ENCODE measurements at places on chromosomes 6 and 20.

GRCh38 chr20:17172836-17173516 lies 53.9 kb upstream of the PCSK2 start:
- DNase-seq = no peak

GRCh38 chr6:137749696-137750211 lies 117.3 kb upstream of the TNFAIP3 start:
- DNase-seq = no peak

- no peak for DNase-seq
Measured at GRCh38 chr6:103062136-103062535, 1668.6 kb downstream of the GRIK2 start.

- DNase-seq = no peak
Measured at GRCh38 chr6:3661390-3661789, 90.1 kb downstream of the PXDC1 start.

DNA sequence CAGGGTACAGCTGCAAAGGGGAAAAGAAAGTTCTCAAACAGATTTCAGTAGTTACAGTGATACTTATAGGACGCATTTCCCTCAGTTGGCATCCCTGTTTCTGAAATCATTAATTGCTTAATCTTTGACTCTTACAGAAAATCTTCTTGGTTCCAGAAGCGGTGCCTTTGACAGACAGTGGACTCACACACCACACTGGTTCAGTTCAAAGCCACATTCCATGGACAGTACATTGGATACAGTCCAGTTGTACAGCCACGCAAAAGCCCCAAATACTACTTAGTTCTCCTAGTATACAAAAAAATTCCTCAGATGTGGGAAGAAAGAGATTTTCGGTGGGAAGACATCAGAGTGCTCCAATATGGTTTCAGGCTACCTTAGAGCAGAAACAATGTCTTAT lies 460.4 kb downstream of the PRKN start:
- DNase-seq = no peak

- DNase-seq = no peak
Measured at GRCh38 chr6:80437801-80438200, 331.3 kb downstream of the BCKDHB start.

- no peak for DNase-seq
Measured at GRCh38 chr6:122808121-122808885, 19.2 kb downstream of the SMPDL3A start.

DNA sequence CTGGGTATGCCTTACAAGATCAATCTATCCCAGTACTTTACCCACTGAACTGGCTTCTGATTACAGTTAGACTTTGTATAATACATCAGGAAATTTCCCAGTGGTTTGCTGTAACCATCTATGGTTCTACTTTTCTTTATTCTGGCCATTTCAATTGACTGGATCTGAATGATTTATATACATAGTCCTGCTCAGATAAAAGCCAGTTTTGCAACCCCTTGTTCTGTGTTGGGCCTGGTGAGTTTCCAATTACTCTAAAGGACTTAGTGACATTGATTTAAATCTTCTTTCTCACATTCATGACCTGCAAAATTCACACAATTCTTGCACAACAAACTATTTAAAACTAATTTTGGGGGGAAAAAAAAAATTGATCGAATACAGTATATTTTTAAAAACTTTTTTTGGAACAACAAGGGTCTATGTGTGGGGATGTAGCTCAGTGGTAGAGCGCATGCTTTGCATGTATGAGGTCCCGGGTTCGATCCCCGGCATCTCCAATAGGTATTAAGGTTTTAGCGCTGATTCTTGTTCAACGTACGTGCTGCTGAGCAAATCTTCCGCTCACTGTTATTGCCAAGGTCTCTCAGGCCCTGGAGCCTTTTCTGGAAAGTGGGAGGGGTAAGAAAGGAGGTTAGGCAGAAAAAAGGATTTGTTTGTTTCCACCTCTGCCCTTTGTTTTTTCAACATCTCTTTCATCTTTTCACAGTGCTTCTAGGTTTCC lies 117.5 kb downstream of the GPX5 start:
- DNase-seq = peak; percentile 90

DNA sequence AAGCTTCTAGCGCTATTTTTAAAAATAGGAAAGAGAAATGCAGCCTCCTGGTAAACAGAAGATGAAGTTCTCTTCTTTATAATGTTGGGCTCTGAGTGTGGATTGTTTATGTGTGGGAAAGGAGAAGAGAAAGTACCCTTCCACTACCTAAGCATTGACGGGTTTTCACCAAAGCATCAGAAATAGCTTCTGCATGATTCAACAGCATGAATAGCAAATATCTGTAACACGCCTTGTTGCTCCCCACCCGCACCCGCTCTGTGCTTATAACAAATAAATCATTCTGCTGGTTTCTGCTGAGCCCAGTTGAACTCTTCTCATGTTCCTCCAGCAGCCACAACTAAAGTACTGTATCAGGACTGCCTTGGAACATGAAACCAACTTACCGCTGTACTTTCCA lies 20.7 kb downstream of the TXLNB start:
- DNase-seq = no peak

DNA sequence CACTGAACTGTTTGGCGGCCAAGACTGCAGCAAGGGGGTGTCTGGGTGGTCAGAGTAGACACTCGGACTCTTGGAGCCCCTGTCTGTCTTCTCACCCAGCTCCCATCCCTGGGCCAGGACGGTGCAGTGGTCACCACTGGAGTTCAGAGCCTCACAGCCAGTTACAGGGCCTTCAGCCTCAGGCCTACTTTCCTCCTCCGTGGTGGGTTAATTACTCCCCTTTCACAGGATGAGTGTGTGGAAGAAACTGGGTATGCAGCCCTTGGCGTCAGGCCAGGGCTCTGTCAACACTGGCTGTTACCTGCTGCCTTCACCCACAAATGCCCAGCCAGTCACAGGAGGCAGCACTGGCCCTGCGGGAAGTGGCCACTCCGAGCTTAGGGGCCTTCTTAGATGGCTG lies 1.8 kb upstream of the YTHDF1 start:
- no peak for DNase-seq

- DNase-seq = no peak
Measured at GRCh38 chr6:154536255-154536654, 25.8 kb upstream of the CNKSR3 start.

DNA sequence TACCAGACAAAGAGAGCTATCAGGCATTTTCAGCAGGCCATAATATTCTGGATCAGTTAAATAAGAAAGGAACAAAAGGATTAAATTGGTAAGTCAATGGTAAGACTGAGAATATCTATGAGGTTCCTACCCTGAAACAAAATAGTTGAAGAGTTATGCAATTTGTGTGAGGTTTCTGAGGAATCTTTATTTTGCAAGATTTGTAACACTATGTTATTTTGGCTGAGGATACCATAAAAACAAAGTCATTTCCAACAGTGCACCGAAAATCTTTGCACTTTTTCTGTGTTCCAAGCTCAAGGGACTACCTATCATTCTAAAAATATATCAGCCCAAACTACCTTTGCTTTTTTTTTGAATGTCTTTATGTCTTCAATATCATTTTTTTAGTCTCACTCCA lies 383.3 kb upstream of the CITED2 start:
- DNase-seq = no peak

- DNase-seq = no peak
Measured at GRCh38 chr20:1894951-1895673, at the start of gene SIRPA. TSS of gene SIRPA (plus strand) at chr20:1895407. CDS start at chr20:1895448, 41 bp downstream.

- DNase-seq = peak; percentile 58
Measured at GRCh38 chr6:51959744-51960383, 127.5 kb downstream of the PKHD1 start.

- no peak for DNase-seq
Measured at GRCh38 chr6:123105561-123105960, 109.5 kb downstream of the CLVS2 start.

GRCh38 chr6:11538052-11538818 lies 686 bp downstream of the TMEM170B start:
- no peak for DNase-seq

DNA sequence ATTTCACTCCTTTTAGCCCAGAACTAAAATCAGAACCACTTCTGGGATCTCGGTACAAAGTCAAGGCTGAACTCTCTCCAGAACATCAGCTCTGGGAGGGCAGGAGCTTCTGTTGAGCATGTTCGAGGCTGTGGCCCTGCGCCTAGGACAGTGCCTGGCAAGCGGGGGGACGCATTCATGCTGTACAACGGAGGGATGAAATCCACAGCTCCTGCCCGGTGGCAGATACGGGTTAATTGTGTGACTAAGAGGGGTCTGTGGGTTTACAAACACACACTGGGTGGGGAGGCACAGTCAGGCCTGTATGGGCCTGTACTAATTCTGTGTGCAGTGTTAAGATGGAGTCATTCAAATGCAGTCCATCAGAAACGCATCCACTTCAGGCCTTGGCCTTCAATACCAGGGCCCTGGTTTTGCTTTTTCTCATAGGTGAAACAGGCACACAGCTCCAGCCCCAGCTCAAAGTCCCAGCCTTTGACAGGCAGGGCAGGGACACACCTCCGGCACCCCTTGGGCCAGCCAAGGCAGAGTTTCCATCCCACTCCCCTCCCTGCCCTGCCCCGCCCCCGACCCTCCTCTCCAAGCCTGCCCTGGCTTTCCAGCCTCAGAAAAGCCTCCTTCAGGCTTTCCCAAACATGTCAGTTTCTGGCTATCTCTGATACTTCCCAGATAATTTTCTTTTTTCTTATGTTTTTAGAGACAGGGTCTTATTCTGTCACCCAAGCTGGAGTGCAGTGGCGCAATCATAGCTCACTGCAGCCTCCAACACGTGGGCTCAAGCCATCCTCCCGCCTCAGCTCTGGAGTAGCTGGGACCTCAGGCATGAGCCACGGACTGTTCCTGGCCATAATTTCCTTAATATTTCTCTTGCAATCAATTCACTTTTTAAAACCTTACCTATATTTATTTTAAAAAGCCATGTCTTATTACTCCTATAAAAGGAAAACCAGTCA lies 109.8 kb downstream of the SULF2 start:
- no peak for DNase-seq

DNA sequence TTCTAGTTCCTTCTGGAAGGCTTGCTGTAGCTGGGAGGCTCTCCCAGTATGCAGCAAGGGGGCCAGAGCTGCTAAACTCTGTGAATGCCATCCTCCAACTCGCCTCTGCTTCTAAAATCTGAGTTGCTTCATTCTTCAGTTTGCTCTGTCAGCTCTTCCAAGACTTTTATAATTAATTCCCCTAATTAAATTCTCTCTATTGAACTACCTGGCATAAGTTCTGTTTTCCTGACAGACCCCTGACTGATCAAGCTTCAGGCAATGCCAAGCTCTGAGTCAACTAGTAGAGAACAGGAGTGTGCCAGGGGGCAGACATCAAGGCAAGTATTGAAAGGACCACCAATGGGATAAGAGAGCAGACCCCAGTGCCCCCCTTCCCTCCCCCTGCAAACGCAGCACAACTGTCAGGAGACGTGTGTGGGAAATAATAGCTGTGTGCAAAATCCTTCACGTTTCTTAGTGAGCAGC lies 109.3 kb upstream of the TAB2 start:
- DNase-seq = no peak

GRCh38 chr20:55540486-55540885 lies 464.8 kb downstream of the CBLN4 start:
- DNase-seq = no peak

GRCh38 chr6:141394565-141395051 lies 738.1 kb upstream of the GJE1 start:
- DNase-seq = no peak

- DNase-seq = no peak
Measured at GRCh38 chr6:43706788-43707187, 19.2 kb upstream of the MRPS18A start.

DNA sequence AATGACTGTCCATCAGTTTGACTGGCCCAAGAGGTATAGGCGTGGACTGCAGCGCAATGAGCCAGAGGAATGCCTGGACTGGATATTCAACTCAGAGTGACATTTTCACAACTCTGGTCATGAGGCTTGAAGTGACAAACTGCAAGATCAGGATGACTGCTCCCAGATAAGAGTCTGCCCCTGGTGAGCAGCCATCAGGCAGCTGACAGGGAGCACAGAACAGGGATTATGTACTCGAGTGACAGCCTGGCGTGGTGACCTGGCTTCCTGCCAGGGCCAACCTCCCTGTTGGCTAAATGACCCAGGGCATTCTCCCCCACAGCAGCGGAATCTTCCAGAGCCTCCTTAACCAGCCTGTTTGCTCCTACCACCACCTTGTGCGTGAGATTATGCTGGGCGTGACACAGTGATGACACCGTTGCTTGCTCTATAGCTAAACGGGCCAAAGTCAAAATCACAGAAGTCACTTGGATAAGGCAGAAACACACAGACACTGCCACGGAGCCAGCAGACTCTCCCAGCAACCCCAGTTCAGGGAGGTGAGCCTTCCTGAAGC lies 209.1 kb upstream of the JARID2 start:
- no peak for DNase-seq

DNA sequence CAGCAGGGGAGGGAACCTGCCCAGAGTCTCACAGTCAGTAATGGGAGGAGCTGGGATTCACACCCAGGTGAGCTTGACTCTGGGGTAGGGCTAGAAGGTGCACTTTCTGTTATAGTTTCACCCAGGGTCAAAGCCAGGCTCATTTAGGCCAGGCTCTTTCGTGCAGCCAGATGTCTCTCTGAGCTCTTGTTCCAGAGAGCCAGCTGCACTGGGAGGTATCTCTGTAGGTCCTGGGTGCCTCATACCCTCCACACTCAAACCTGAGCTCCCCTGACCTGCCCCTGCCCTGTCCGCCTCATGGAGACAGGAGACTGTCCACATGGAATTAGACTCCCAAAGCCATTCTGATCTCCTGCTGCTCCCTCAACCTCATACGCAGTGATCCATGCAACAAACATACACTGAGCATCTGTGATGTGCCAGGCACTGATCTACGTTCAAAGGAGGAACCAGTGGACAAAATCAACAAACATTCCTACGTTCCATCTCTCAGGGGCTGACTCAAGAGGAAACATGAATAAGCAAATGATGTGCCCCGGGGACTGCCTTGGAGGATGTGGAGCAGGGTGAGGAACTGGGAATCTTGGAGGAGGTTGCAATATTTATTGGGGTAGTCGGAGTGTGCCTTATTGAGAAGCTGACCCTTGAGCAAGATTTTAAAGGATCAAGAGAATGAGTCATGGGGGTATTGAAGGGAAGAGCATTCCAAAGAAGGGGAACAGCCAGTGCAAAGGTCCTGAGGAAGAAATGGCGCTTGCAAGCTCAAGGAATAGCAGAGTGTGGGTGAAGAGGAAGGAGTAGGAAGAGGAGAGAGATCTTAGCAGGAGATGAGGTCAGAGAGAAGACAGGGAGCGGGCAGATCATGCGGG lies 71.3 kb upstream of the TOX2 start:
- DNase-seq = no peak

DNA sequence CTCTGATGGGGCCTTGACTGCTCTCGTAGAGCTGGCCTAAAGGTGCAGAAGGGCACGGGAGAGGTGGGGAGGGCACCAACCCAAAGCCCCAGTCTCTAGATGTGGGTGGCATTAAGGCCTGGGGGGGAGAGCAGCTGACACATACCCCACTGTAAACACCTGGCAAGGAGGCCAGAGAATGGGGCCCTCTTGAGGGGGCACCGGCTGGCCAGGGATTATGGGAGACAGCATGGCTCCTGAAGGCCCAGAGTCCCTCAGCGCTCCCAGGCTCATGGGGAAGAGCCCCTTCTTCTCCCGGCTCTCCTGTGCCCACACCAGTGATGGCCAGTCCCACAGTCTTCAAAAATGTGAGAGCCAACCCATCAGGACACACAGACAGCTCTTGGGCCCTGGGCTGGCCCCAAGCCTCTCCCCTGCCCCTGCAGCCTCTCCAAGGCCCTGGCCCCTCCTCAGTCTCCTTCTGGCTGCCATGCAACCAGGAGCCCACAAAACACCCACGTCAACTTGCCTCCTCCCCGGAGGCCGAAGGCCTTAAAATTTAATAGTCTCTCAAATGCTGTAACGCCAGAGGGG lies 58.2 kb upstream of the FOXP4 start:
- DNase-seq = no peak

- no peak for DNase-seq
Measured at GRCh38 chr6:66751630-66752029, 1044.6 kb upstream of the EYS start.

Measured in Panc1 (cell line).